Right atrium auricular region (tissue), 2 donors: ENCODE measurements at places on chromosomes 1 and 21. TPM values are rescaled to one million over a fixed set of nuclear protein-coding genes. Genes with fewer than 3 reads are reported as not detected.

Gene SPRR2E
- not detected for total RNA-seq

Gene MEGF6
- total RNA-seq = 14.9 TPM

Gene GBP7
- total RNA-seq = not detected

DNA sequence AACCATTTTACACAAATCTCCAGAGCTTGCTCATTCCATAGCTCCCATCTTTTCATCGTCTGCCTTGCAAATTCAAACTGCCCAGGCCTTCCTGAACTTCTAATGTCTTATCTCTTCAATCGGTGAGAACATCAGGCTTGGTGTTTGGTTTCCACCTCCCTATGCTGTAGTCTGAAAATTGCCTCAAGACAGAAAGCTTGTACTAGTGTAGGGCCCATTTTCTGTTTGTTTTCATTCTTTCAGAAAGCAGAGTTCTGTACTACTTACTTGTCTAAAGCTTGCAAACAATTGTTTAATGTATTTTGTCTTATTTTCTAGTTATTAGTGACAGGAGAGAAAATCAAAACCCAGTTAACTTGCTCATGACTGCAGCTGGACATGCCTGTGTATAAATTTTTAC lies 16.8 kb downstream of the HOOK1 start:
- no peak for DNase-seq

- no peak for DNase-seq
Observed at GRCh38 chr1:45335855-45336324, 4.1 kb upstream of the TOE1 start.

DNA sequence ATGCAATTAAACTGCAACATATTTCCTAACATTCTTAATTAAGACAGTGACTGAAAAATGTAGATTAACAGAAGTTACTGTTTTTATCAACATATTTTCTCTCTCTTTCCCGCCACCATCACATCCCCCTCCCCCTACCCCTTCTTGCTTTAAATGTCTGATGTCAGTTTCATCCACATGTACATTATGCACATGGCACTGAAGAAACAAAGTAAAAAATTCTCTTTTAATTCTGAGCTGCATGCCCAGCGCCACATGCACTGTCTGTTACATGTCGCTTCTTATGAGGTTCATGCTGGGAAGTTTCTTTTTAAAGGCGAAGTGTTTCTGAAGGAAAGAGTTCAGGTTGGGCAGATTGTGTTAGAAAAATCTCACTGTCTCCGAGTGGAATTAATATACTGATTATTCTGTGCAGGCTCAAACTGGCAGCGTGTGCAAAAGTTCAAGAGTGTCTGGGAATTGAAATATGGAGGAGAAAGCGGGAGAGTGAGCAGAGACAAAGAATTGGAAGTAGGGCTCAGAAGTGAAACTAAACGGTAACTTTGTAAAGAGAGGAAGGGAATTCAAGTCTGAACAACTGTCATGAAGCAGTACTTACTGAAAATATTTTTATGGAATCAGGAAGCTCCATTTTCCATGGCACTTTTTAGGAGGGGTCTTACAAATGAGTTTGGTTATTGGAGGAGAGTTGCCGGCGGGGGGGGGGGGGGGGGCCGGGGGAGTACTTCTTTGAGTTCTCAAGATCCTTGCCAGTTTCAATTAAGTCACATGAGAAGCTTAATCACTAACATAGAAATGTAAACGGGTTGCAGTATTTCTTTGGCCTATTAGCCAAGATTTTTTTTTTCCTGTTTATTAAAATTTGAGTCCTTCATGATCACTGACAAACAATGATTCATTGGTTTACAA lies 217.6 kb downstream of the SDCCAG8 start:
- no peak for DNase-seq

GRCh38 chr1:57302812-57303596 lies 120.9 kb downstream of the DAB1 start:
- DNase-seq = no peak

- DNase-seq = no peak
Observed at GRCh38 chr21:18902660-18903059, 499.1 kb upstream of the TMPRSS15 start.

- no peak for DNase-seq
Observed at GRCh38 chr1:85344256-85344694, 67.8 kb upstream of the BCL10 start.

- DNase-seq = peak; percentile 78
Observed at GRCh38 chr1:41726899-41727748, 191.6 kb downstream of the HIVEP3 start.

Gene OR2M3
- not detected for total RNA-seq

- DNase-seq = no peak
Observed at GRCh38 chr1:79398501-79398900, 392.0 kb upstream of the ADGRL4 start.

DNA sequence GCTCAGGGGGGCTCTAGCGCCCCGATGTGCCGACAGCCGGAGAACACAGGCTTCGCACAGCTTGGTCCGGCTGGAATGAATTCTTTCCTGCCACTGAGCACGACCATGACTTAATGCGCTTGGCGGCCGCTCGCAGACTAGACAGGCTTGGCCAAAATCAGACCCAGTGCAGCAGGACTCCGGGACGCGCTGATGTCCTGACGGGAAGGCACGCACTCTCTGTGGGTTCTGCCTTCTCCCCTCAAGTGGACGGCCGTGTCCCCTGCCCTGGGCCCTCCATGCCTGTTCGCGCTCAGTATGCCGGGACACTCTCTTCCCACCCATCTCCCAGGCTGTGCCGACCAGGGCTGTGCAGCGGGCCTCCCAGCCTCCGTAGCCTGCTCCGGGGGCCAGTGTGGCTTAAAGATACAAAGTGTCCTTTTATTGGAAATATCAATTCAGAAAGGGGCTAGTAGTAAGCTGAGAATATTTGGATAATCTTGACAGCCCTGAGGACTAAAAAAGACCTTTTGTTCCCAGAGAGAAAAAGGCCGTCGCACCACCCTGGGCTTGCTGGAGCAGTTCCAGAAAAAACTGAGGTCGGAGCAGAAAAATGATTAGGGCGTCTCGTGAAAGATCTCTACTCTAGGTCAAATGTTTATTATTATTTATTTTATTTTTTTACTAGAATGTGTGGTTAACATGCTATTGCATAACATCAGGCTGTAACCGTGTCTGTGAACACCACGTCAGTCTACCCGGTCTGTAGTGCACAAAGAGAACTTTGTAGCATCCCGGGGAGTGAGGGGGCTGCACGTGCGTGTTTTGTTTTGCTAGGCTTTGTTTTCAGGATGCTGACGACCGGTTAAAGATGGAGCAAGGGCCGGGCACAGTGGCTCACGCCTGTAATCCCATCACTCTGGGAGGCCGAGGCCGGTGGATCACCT lies 88.1 kb upstream of the ARHGEF16 start:
- DNase-seq = peak; percentile 79

- no peak for DNase-seq
Observed at GRCh38 chr1:178021950-178022349, 52.1 kb upstream of the SEC16B start.

GRCh38 chr1:180745098-180745497 lies 113.3 kb downstream of the XPR1 start:
- no peak for DNase-seq

Gene HSD3B1
- total RNA-seq = not detected

Gene TMPRSS15
- total RNA-seq = not detected

GRCh38 chr21:31164713-31165694 lies 126.7 kb upstream of the KRTAP19-8 start:
- DNase-seq = no peak

GRCh38 chr1:203028784-203029553 lies 2.7 kb downstream of the PPFIA4 start:
- peak; percentile 62 for DNase-seq

- no peak for DNase-seq
Observed at GRCh38 chr1:62285984-62286785, 33.0 kb downstream of the KANK4 start.
